ENCODE measurements at places on chromosomes 4 and X. TPM values are rescaled to one million over a fixed set of nuclear protein-coding genes. Genes with fewer than 3 reads are reported as not detected.

Gene PRSS48
- not detected for total RNA-seq

Gene SSX2
- not detected for total RNA-seq

Gene GLUD2
- 1.6 TPM for total RNA-seq

Gene RNF150
- 10.5 TPM for total RNA-seq

DNA sequence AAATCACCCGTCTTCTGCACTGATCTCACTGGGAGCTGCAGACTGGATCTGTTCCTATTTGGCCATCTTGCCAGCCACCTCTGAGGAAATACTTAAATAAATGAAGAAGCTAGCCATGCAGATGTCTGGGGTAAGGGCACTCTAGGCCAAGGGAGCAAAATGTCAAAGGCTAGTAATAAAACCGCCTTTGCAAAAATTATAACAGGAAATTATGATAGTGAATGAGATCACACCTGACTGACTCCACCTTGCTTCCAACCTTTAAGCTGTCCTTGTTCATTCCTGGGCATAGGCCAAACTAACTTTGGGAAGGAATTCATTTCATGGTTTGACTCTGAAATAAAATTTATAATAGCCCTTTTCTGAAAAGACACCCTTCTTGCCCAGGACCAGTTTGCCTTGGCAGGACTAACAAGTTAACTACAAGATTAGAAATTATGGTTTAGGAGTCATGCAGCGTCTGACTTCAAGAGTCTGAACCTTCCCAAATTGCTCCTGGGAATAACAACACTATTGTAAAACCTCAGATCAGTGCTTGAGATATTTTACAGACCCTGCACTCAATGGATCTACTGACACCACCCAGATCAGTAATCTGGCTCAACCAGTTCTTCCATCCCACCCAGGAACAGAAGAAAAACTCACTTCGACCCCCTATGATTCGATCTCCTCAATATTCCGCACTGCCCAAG is 246.9 kb upstream of the HDX start:
- H3K27ac ChIP-seq: no peak overlapping the region
- H3K27me3 ChIP-seq: no peaks in the 10 kb centered on the region
- no peak for DNase-seq
- H3K4me1 ChIP-seq: no peaks in the 10 kb centered on the region
- H3K36me3 ChIP-seq: no peaks in the 10 kb centered on the region

GRCh38 chr4:115119804-115120352 is 6.5 kb upstream of the NDST4 start:
- H3K36me3 ChIP-seq: no peaks in the 10 kb centered on the region
- DNase-seq: peak; percentile 15
- no peak overlapping the region for H3K27ac ChIP-seq
- no peaks in the 10 kb centered on the region for H3K27me3 ChIP-seq
- no peak overlapping the region for H3K4me3 ChIP-seq

DNA sequence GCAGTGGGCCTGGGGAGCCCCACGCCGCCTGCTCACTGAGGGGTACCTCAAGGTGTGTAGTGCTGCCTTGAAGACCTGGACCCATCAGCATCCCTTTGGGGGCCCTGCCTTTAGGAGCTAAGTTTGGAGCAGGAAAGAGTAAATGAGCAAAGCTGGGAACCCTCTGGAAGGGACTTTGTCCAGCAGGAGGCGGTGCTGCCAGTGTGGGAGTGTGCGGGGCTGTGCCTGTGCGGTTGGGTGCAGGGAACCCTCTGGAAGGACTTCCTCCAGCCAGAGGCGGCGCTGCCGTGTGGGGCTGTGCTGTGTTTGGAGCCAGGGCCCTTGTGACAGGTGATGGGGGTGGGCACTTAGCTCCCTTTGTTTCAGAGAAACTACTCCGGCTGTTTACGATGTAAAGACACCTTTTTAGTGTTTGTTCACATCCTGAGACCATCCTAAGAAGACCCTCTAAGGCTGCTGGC is 25.8 kb downstream of the RGS12 start:
- DNase-seq: no peak
- no peak overlapping the region for H3K4me3 ChIP-seq
- H3K27ac ChIP-seq: no peak overlapping the region
- peaks cover 10% of the 10 kb centered on the region for H3K4me1 ChIP-seq
- H3K27me3 ChIP-seq: no peaks in the 10 kb centered on the region

- no peak for DNase-seq
- no peaks in the 10 kb centered on the region for H3K27me3 ChIP-seq
- peaks cover 11% of the 10 kb centered on the region for H3K4me1 ChIP-seq
- no peak overlapping the region for H3K4me3 ChIP-seq
- H3K36me3 ChIP-seq: no peaks in the 10 kb centered on the region
Measured at GRCh38 chr4:111214371-111214770, 591.5 kb upstream of the PITX2 start.

- H3K36me3 ChIP-seq: no peaks in the 10 kb centered on the region
- DNase-seq: no peak
- H3K4me1 ChIP-seq: no peaks in the 10 kb centered on the region
- no peak overlapping the region for H3K27ac ChIP-seq
Measured at GRCh38 chrX:69195192-69195591, 29.9 kb upstream of the PJA1 start.

DNA sequence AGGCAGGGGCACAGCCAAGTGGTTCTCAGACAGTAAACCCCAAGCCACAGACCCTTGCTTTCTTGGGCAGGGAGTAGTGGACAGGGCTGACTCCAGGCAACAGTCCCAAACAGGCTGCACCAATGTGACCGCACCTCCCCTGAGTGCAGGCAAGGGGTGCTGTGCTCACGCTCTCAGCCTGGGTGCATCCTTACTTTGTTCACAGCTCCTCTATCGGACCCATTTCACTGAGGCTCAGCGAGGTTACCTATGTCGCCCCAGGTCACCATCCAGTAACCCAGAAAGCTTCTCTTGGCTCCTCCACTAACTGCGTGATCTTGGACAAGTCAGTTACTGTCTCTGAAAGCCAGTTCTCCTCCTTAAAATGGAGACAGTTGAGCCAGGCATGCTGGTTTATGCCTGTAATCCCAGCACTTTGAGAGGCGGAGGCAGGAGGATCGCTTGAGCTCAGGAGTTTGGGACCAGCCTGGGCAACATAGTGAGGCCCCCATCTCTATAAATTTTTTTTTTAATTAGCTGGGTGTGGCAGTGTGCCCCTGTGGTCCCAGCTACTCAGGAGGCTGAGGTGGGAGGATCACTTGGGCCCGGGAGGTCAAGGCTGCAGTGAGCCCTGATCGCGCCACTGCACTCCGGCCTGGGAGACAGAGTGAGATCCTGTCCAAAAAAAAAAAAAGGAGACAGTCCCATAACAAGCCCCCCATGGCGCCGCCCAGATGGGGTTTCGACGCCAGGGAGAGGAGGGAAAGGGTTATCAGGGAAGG is 823 bp upstream of the MAN2B2 start:
- H3K4me1 ChIP-seq: no peaks in the 10 kb centered on the region
- H3K36me3 ChIP-seq: no peaks in the 10 kb centered on the region
- no peak overlapping the region for H3K27ac ChIP-seq
- peaks cover 6% of the 10 kb centered on the region for H3K27me3 ChIP-seq
- H3K4me3 ChIP-seq: peak overlapping the region; percentile 92

GRCh38 chr4:40874901-40875300 is 125.1 kb downstream of the NSUN7 start:
- no peak for DNase-seq
- H3K4me3 ChIP-seq: no peak overlapping the region
- no peaks in the 10 kb centered on the region for H3K27me3 ChIP-seq

DNA sequence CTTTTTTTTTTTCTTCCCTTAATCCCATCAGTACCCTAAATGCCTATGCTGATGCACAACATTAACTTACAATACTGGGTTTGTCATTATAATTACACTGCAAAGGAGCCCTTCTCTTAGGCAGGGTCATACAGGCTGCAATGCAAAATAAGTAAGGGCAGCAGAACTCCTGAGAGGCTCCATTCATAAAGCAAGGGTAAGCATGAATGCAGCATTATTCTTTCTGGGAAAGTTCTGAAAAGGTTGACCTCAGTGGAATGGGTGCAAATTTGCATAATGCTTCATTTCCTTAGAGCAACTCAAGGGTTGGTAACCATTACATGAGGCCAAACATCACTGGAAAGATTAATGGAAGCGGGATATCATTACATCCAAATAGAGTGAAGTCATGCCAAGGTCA is 789.2 kb downstream of the KLHL13 start:
- DNase-seq: no peak
- H3K27ac ChIP-seq: no peak overlapping the region
- H3K36me3 ChIP-seq: no peaks in the 10 kb centered on the region
- H3K4me1 ChIP-seq: no peaks in the 10 kb centered on the region

DNA sequence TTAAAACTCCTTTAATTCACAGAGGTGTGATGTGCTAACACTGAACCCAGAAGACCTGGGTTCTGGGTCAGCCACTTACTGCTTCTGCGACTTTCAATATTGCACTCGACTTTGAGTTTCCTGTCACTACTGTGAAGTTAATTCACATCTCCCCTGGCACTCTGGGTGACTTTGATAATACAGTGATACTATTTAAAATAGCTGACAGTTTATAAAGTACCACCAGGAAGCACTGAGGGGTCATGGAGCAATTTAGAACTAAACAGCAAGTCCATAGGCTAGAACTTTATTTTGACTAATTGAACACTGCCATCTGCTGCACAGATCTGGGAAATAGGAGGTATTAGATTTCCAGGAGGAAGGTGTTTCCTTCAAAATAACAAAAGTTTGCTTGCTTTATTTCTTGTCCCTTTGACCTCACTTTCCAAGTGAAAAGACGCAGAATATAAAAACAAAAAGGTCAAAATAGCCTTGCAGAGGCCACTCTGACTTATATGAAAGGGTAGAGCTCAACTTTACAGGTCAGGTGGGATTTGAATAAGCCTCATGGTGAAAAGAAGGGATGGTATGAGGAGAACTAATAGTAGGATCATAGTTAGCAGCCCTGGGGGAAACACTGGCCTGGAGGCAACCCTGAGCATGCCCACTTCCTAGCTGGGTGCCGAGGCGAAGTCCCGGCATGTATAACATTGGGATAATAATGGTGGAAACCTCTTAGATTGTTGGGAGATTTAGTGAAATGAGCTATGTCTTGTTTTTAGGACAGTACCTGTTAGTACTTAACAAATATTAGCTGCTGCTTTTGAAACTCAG is 53.4 kb downstream of the ZNF518B start:
- H3K27ac ChIP-seq: no peak overlapping the region
- no peaks in the 10 kb centered on the region for H3K36me3 ChIP-seq
- peak; percentile 66 for DNase-seq
- H3K27me3 ChIP-seq: no peaks in the 10 kb centered on the region
- H3K4me3 ChIP-seq: no peak overlapping the region

DNA sequence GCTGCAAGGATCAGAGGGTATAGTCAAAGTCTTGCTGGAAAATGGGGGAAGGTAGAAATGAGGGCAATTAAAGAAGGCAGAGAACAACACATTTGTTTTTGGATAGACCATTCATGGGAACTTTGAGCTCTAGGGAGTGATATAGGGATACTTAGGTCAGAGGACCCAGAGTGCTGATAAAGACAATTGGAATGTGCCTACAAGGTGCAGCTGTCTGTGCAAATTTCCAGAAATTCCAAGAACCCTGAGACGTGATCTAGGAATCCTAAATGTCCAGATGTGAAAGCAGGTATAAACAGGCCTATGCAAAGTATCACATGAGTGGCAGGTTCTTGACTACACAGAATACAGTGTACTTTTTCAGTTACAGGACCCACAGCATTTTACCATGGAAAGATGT is 24.2 kb downstream of the FNIP2 start:
- H3K4me1 ChIP-seq: peaks cover 17% of the 10 kb centered on the region
- H3K27ac ChIP-seq: no peak overlapping the region
- H3K36me3 ChIP-seq: no peaks in the 10 kb centered on the region
- no peaks in the 10 kb centered on the region for H3K27me3 ChIP-seq
- H3K4me3 ChIP-seq: no peak overlapping the region
- no peak for DNase-seq

DNA sequence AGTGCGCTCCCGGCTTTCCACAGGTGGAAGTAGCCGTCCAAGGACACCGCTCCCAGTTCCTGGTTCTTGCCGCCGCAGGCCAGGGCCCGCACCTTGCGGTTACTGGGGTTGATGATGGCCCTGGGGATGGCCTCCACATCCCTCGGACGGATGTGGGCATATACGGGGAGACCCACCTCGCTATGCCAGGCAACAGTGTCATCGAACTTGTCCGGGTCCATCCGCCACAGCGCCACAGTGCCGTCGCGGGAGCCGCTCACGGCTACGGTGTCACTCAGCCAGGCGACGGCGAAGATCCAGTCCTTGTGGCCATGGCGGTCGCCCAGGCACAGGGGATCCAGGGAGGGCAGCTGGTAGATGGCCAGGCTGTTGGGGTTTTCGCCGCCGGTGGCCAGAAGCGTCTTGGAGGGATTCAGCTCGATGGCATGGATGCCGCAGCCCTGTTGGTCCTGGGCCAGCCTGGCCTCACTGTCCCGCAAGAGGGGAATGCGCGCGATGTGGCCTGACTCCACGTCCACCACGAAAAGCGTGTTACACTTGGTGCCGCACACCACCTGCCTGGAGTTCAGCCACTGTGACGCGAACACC is 795 bp downstream of the DCAF12L1 start:
- no peak for DNase-seq
- H3K4me1 ChIP-seq: no peaks in the 10 kb centered on the region
- H3K4me3 ChIP-seq: no peak overlapping the region
- no peaks in the 10 kb centered on the region for H3K27me3 ChIP-seq
- H3K36me3 ChIP-seq: no peaks in the 10 kb centered on the region

- H3K4me1 ChIP-seq: peaks cover 75% of the 10 kb centered on the region
- no peak for DNase-seq
- no peak overlapping the region for H3K4me3 ChIP-seq
- no peaks in the 10 kb centered on the region for H3K27me3 ChIP-seq
Measured at GRCh38 chr4:77009511-77010115, 60.1 kb downstream of the SEPTIN11 start.

DNA sequence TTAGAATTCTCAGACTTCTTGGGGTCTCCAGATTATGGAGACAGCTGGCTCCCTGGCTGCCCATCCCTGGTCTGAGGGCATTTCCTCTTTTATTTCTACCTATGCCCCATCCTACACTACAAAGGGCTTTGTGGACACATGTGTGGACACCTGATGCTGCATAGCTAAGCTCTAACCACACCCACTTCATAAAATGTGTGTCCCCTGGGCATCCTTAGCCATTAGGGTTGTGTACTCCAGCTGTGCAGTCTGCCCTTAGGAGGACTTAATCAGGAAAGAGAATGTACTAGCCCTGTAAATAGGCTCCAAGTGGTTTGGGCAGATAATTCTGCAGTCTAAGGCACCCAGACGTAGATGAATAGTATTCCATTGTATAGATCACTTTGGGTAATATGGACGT is 47.0 kb downstream of the COQ2 start:
- no peak overlapping the region for H3K4me3 ChIP-seq
- H3K4me1 ChIP-seq: no peaks in the 10 kb centered on the region
- no peak overlapping the region for H3K27ac ChIP-seq
- H3K27me3 ChIP-seq: no peaks in the 10 kb centered on the region

GRCh38 chrX:34238896-34239295 is 106.8 kb upstream of the FAM47A start:
- no peak overlapping the region for H3K4me3 ChIP-seq
- no peaks in the 10 kb centered on the region for H3K4me1 ChIP-seq
- H3K27me3 ChIP-seq: no peaks in the 10 kb centered on the region
- H3K36me3 ChIP-seq: no peaks in the 10 kb centered on the region
- DNase-seq: no peak
- H3K27ac ChIP-seq: no peak overlapping the region
